ENCODE measurements at places on chromosomes 5 and 9. TPM values are rescaled to one million over a fixed set of nuclear protein-coding genes. Genes with fewer than 3 reads are reported as not detected.

DNA sequence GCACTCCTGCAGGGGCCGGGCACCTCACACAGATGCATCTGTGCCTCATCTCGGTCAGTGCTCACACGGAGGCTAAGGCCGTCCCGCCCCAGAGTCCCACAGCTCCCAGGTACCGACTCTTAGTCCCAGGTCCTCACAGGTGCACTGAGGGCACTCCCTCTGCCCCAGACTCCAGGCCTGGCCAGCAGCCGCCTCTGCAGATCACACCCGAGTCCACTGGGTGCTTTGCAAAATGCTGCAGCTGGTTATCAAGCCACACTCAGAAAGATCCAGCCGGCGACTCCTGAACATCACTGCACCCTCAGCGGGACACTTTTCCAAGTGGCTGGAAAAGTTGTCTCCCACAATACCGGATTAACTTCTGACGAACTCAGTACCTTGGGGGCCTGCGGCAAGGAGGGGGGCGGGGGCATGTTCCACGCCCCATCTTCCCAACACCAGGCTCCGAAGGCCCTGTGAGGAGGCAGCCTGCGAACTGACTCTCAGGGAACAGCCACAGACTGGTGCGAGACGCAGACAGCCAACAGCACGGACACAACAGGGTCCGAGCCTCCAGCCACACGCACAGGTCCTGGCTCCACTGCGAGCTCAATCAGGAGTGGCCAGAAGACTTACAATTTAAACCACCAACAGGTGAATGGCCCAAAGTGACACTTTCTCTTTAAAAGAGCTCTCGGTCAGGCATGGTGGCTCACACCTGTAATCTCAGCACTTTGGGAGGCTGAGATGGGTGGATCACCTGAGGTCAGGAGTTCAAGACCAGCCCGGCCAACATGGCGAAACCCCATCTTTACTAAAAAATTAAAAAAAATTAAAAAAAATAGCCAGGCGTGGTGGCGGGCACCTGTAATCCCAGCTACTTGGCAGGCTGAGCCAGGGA, 4.0 kb downstream of the BRD3 start:
- peak; percentile 4 for DNase-seq

- DNase-seq, result no peak
These were observed 25.9 kb upstream of the MEGF9 start for GRCh38 chr9:120740132-120740531.

- DNase-seq, result no peak
These were observed 293.8 kb downstream of the SLIT3 start for GRCh38 chr5:169006842-169007790.

- DNase-seq, result no peak
These were observed 254.2 kb downstream of the CWC27 start for GRCh38 chr5:65022932-65023331.

DNA sequence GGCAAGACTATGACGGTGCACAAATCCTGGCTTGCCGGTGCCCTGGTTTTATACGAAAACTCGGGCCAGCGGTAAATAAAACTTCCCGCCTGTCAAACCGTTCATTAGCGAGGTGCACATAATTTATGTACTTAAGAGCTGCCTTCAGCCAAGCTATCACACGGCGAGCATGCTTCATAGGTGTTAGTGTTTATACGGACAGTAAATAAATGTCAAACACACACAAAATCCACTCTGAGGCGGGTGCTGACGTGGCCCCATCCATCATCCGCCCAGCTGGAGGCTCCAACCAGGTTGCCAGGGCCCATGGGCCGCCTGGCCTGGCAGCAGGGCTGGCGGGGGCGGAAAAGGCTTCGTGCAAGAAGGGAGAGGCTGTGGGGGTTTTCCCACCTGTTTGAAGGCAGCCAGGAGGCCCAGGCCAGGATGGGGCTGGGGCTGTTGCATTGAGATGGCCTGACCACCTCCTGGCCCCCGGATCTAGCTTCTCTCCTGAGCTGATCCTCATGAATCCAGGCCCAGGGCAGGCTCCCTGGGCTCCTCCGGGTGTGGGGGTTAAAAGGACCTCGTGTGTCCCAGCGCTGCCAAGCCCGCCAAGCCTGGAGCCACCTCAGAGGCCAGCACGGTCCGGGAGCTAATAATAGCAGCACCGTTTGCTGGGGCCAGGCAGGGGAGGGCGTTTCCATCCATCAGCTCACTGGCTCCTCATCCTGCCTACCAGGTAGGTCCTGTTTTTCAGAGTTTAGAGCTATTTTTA, 43.2 kb downstream of the BARX1 start:
- DNase-seq, result peak; percentile 80

GRCh38 chr5:100902440-100903038, 543 bp downstream of the ST8SIA4 start:
- no peak for DNase-seq

DNA sequence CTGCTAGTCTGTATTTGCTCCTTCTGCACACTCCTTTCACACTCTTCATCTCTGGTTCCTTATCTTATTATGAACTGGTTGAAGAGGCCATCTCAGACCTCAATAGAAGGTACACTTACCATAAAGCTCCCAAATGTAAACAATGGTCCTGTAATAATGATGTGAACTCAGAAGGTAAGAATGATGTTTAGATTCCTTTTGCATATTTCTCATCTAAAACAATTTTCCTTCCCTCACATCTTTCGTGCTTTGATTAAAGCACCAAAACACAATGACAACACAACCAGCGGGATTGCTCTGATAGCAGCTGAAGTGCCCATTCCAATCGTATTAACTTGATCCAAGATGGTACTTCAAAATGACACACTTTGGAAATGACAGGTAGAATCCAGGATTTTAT, 34.3 kb downstream of the NFIB start:
- no peak for DNase-seq

DNA sequence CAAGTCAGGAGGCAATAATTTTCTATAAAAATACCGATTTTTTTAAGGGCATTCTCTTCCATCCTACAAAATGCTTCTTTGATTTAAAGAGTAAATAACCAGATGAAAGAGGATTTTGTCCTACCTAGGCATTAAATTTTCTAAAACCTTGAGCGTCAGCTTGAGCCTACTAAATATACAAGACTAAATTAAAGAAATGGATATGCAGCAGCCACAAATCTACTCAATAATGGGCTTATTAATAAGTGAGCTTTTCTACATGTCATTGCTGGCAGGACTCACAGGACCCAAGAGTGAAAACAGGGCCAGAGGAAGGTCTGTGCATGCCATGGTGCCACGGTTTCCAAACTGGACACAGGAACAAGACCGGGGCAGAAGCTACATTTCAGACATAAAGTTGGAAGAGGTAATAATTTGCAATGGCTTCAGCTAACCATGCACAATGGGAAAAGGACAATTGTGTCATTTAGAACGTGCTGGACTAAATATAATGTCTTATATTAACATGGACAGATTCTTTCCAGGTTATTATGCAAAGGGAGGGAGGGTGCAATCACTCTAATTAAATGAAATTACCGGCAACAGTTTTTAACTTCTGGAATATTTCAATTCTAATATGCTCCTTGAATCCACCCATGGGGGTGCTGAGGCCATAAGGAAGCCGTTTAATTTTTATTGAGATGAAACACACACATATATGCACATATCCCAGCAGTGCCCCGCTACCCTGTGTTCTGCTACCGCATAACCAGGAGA, 5.2 kb downstream of the WHRN start:
- no peak for DNase-seq

GRCh38 chr9:698954-699353, 142.5 kb upstream of the DMRT1 start:
- DNase-seq, result no peak

The ELAVL2 gene
- not detected for total RNA-seq

The ADAMTSL2 gene
- not detected for total RNA-seq

The ADGRD2 gene
- total RNA-seq, result not detected

The CDC26 gene
- total RNA-seq, result 25.9 TPM

The SERINC5 gene
- 16.9 TPM for total RNA-seq
